ENCODE measurements at places on chromosomes 6 and 20. TPM values are rescaled to one million over a fixed set of nuclear protein-coding genes. Genes with fewer than 3 reads are reported as not detected.

DNA sequence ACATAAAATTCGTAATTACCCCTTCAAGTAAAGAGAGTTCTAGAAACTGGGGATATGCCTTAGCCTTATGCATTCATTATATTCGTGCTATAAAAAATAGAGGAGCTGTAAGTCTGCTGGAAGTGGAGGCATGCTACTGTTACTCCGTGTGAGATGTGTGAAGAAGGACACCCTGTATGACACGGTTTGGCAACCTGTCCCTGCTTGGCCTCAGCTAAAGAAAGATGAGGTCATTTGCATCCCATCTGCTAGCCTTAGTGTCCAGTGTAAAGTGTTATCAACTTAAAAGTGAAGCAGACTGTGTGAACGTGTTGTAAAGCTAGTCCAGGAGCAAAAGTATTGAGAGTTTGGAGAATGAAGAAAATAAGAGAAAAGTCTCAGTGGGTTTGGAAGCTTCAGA lies 135.1 kb upstream of the RAB32 start:
- H3K27me3 ChIP-seq = no peaks in the 10 kb centered on the region
- DNase-seq = no peak
- no peak overlapping the region for H3K4me3 ChIP-seq
- H3K4me1 ChIP-seq = no peaks in the 10 kb centered on the region
- H3K27ac ChIP-seq = no peak overlapping the region
- H3K36me3 ChIP-seq = no peaks in the 10 kb centered on the region

- no peaks in the 10 kb centered on the region for H3K4me1 ChIP-seq
- H3K36me3 ChIP-seq = no peaks in the 10 kb centered on the region
These were observed 670.3 kb downstream of the UTRN start for GRCh38 chr6:144955392-144955791.

DNA sequence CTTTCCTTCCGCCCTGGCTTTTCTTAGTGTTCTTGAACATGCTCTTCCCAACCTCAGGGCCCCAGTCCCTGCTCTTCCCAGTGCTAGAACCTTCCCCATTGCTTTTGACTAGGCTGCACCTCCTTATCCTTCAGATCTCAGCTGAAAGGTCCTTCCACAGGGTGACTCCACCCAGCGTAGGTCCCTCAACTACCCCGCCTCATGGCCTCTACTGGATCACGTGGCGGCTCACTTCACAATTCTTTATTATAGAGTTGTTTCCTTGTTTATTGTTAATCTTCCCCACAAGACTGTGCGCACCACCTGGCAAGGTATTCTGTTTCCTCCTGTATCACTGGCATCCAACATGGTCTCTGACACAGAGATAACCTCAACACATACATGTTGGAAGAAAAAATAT lies 31.2 kb downstream of the TTLL9 start:
- no peak overlapping the region for H3K4me3 ChIP-seq
- H3K36me3 ChIP-seq = no peaks in the 10 kb centered on the region
- H3K4me1 ChIP-seq = no peaks in the 10 kb centered on the region
- peaks cover 8% of the 10 kb centered on the region for H3K27me3 ChIP-seq

DNA sequence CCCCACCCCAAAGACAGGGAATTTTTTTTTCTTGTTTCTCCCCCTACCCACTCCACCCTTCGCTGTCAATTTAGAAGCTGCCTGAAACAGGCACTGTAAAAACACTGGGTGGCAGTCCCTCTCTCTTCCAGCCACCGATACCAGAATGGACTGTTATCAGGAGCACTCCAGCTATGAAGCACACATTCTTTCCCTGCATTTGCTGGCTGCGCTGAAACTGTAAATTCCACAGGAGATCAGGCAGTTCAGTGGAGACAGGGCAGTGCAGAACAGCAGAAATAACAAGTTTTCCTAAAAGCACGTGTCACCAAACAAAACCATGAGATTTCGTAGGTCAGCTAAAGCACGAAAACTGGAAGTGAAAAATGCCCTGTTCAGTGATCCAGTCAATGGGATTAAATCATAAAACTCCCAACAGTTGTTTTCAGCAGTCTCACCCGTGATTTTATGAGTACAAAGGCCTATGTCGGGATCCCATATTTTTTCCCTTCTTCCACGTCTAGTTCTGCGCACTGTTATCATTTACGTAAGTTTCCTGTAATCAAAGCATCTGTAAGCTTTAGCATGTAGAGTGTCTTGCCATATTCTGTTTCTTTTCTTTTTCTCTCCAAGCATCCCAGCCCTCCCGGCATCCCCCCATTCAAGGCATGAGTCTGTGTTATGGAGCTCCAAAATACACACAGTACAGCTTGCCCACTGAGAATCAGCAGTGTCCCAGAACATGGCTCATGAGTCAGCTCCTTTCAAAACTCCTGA lies 359.9 kb upstream of the EPHA7 start:
- no peak for DNase-seq
- H3K27ac ChIP-seq = no peak overlapping the region
- H3K27me3 ChIP-seq = no peaks in the 10 kb centered on the region
- H3K4me3 ChIP-seq = no peak overlapping the region

Gene LIN28B
- not detected for total RNA-seq
